ENCODE measurements at places on chromosomes 7 and 10. TPM values are rescaled to one million over a fixed set of nuclear protein-coding genes. Genes with fewer than 3 reads are reported as not detected.

Gene AGAP5
- 13.6 TPM for total RNA-seq

Gene FFAR4
- not detected for total RNA-seq

Gene HOXA13
- total RNA-seq: not detected

DNA sequence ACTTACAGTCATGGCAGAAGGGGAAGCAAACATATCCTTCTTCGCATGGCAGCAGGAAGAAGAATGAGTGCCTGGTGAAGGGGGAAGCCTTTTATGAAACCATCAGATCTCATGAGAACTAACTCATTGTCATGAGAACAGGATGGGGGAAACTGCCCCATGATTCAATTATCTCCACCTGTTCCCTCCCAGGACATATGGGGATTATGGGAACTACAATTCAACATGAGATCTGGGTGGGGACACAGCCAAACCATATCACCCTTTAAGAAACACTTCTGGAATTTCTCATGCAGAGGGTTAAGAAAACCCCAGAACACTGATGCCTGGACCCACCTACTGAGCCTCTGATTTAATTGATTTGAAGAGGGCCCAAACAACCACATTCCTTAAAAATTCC is 63.3 kb upstream of the DNAJB12 start:
- no peaks in the 10 kb centered on the region for H3K27me3 ChIP-seq
- DNase-seq: no peak
- peaks cover 5% of the 10 kb centered on the region for H3K36me3 ChIP-seq
- no peaks in the 10 kb centered on the region for H3K4me1 ChIP-seq
- H3K27ac ChIP-seq: no peak overlapping the region

DNA sequence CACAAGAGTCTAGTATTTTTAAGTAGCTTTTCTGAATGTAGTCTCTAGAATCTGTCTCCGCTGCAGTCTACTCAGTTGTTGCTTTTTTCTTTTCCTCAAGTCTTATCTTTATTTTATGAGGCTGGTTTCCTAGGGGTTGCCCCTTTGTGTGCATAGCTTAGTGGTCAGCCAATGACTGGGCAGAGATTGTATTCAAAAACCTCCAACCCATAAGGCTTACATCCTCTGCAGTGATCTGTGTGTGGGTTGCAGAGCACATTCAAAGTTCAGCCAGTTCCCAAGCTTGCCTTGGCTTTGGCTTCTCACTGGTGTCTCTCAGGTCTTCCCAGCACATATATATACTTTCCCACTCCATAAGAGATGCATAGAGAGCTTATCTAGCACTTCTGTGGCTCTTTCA is 160.0 kb upstream of the TCF7L2 start:
- no peak overlapping the region for H3K4me3 ChIP-seq
- H3K27ac ChIP-seq: no peak overlapping the region
- H3K4me1 ChIP-seq: no peaks in the 10 kb centered on the region
- no peaks in the 10 kb centered on the region for H3K36me3 ChIP-seq

Gene AS3MT
- total RNA-seq: 2.3 TPM

DNA sequence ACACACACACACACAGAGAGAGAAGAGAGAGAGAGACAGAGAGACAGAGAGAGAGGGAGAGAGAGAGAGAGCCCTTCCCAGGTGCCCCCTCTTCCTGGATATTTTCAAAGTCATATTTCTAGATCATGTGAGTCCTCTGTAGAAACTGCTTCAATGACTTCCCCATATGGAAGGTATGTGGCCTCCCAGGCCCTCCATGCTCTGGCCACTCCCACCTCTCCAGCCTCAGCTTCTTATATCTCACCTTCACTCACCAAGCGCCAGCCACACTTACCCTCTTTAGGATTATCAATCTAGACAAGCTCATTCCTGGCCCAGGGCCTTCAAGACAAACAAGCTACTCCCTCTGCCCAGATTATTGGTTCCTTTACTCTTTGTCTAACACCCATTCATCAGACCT is 259.7 kb downstream of the MTERF1 start:
- no peak for DNase-seq
- H3K36me3 ChIP-seq: no peaks in the 10 kb centered on the region
- H3K4me3 ChIP-seq: no peak overlapping the region
- no peaks in the 10 kb centered on the region for H3K4me1 ChIP-seq
- H3K27me3 ChIP-seq: no peaks in the 10 kb centered on the region
- no peak overlapping the region for H3K27ac ChIP-seq

GRCh38 chr10:32148864-32149251 is 92.6 kb upstream of the KIF5B start:
- no peak overlapping the region for H3K27ac ChIP-seq
- H3K4me3 ChIP-seq: no peak overlapping the region
- no peak for DNase-seq
- H3K4me1 ChIP-seq: peaks cover 27% of the 10 kb centered on the region

Gene OR2A1
- total RNA-seq: not detected

- no peaks in the 10 kb centered on the region for H3K27me3 ChIP-seq
- H3K36me3 ChIP-seq: no peaks in the 10 kb centered on the region
- H3K27ac ChIP-seq: no peak overlapping the region
- peaks cover 25% of the 10 kb centered on the region for H3K4me1 ChIP-seq
Measured at GRCh38 chr10:58356756-58357155, 21.9 kb downstream of the UBE2D1 start.

DNA sequence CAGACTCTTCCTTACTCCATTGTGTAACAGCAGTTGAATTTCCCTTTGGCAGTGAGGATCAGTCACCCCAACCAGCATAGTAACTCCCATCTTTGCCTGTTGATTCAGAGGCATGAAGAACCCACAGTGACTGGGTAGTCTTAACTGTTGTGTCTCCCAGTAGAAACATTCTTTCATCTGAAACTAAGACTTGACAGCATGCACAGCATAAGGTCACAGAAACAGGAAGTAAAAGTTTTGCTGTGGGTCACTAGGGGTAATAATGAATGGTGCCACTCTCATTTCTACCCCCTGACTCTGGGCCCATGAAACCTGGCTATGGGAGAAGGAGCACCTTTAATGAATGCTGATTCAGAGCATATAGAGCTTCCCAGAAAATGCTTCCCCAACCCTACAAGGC is 8.3 kb upstream of the FRMPD2 start:
- no peaks in the 10 kb centered on the region for H3K27me3 ChIP-seq
- H3K4me1 ChIP-seq: no peaks in the 10 kb centered on the region
- no peak for DNase-seq
- no peak overlapping the region for H3K4me3 ChIP-seq

DNA sequence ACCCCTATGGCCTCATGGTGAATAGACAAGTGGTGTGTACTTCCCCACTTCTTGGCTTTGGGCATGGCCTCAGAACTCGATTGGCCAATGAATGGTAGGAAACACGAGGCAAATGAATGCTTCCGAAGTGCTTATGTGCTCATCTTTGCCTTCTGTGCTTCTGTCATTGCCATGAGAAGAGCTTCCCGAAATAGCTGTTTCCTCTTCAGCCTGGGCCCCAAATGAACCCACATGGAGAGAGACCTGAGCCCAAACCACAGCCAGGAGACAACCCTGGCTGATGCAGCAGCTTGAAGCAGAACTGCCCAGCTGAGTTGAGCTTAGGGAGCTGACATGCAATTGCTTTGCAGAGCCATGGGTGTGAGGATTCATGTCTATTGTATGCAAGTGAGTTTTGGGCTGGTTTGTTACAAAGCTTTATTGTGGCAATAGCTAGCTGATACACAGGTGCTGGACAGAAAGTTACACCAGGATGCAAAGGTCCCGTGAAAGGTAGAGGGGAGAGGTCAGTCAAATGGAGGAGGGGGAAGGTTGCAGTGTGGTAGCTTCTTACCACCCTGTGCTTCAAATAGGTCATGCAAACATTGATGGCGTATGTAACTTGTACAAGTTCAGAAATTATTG is 328.2 kb downstream of the PLXNA4 start:
- H3K4me3 ChIP-seq: no peak overlapping the region
- H3K27ac ChIP-seq: no peak overlapping the region
- DNase-seq: no peak
- H3K4me1 ChIP-seq: no peaks in the 10 kb centered on the region
- H3K27me3 ChIP-seq: no peaks in the 10 kb centered on the region
- H3K36me3 ChIP-seq: no peaks in the 10 kb centered on the region

DNA sequence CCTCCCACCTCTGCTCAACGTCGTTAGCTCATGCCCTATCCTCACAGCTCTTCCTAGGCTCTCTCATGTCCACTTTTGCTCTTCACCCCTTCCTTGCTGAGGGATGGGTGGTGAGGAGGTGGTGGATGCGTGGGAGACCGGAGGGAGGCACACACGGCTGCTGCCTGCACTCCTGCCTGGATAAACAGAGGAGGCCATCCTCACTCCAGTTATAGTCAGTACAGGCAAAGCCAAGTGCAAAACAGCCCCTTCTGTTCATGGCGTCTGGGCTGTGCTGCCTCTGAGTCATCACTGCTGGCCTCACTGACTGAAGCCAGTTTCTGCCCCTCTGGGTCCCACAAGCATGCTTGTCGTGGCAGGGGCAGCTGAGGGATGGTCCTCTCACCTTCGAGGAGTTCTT is 31.9 kb upstream of the LRRC4 start:
- H3K4me3 ChIP-seq: no peak overlapping the region
- peaks cover 28% of the 10 kb centered on the region for H3K4me1 ChIP-seq
- DNase-seq: no peak
- no peaks in the 10 kb centered on the region for H3K36me3 ChIP-seq
- no peaks in the 10 kb centered on the region for H3K27me3 ChIP-seq
- no peak overlapping the region for H3K27ac ChIP-seq

DNA sequence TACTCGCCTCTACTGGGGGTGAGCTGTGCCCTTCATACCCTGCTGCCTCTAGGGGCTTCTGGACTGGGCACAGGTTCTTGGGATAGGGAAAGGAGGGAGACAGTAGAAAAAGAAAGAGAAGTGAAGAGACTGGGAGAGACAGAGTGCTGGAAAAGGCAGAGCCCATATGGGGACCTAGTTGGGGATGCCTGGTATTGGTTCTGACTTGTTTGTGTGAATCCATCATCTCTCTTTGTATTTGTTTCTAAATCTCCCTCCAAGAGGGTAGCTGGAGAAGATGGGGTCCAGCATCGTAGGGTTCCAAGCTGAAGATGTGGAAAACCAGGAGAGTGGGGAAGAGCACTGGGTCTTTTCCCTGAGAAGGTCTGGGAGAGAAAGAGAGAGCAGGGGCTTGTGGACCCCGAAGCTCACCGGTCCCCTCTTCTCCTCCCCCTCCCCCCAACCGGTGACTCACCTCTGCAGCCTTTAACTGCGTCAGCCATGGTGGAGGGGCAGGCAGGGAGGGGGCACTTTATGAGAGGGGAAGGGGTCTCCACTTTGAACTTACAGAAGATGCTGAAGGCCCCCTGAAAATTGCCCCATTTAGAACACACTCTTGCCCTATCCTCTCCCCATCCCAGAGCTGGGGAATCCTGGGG is 3.2 kb upstream of the VGF start:
- no peaks in the 10 kb centered on the region for H3K36me3 ChIP-seq
- H3K4me3 ChIP-seq: no peak overlapping the region
- H3K27ac ChIP-seq: no peak overlapping the region
- peaks cover 84% of the 10 kb centered on the region for H3K27me3 ChIP-seq

DNA sequence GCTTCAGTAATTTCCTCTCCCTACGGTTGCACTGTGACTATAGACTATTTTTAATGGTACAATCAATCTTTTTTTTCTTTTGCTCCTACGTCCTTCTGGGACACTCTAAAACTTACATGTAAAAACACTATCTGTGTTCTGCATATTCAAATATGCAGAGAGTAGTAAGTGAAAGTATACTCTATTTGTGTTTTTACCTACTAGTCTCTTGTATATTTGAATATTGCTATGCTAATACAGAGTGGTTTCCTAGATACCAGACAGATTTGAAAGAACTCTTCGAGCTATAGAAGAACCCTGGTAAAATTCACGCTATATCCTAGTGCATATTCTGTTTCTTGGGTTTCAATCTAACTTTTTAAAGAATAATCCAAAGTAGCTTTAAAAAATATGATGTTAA is 200.8 kb upstream of the LRRN3 start:
- no peaks in the 10 kb centered on the region for H3K27me3 ChIP-seq
- H3K36me3 ChIP-seq: no peaks in the 10 kb centered on the region
- no peak overlapping the region for H3K27ac ChIP-seq
- H3K4me1 ChIP-seq: no peaks in the 10 kb centered on the region
- no peak overlapping the region for H3K4me3 ChIP-seq

GRCh38 chr10:112631501-112632400 is 184.7 kb downstream of the VTI1A start:
- no peak overlapping the region for H3K4me3 ChIP-seq
- no peaks in the 10 kb centered on the region for H3K27me3 ChIP-seq
- DNase-seq: no peak
- H3K4me1 ChIP-seq: no peaks in the 10 kb centered on the region
- no peak overlapping the region for H3K27ac ChIP-seq

Gene CFAP70
- total RNA-seq: 3.8 TPM

Gene SDK1
- 0.06 TPM for total RNA-seq

DNA sequence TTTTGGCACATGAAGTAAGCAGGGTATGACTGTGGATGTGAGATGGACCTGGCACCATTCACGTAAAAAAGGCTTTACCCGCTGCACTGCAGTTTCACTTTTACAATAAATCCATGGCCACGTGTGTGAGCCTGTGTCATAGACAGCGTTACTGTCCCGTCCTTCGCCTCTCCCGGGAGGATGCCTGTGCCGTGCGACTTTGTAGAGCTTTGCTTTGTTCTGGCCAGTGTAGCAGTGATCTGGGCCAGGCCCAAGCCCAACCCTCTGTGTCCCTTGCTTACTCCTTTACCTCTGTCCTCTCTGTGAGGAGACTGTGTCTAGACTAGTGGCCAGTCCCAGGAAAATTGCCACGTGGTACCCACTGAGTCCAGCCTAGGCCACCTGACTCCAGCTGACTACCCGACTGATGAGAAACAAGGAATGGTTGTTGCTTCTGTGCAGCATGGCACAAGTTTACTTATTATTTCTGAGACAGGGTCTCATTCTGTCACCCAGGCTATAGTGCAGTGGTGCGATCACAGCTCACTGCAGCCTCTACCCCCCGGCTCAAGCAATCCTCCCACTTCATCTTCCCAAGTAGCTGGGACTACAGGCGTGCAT is 48.1 kb downstream of the JAKMIP3 start:
- no peak for DNase-seq
- no peaks in the 10 kb centered on the region for H3K27me3 ChIP-seq
- no peaks in the 10 kb centered on the region for H3K4me1 ChIP-seq
- H3K36me3 ChIP-seq: no peaks in the 10 kb centered on the region

DNA sequence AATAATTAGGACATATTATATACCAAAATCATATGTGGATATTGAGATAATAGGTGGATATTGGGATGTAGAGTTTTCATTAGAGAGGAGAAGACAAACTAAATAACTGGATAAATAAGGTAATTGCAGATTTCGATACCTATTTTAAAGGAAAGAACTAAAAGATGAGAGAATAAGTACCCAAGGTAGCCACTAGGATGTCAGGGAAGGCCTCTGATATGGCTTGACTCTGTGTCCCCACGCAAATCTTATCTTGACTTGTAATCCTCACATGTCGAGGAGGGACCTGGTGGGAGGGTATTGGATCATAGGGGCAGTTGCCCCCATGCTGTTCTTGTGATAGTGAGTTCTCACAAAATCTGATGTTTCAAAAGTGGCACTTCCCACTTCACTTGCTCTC is 44.7 kb upstream of the TMEM229A start:
- H3K4me3 ChIP-seq: no peak overlapping the region
- no peak overlapping the region for H3K27ac ChIP-seq
- H3K36me3 ChIP-seq: no peaks in the 10 kb centered on the region

- H3K36me3 ChIP-seq: no peaks in the 10 kb centered on the region
- DNase-seq: no peak
- no peak overlapping the region for H3K4me3 ChIP-seq
- no peaks in the 10 kb centered on the region for H3K4me1 ChIP-seq
- no peaks in the 10 kb centered on the region for H3K27me3 ChIP-seq
- H3K27ac ChIP-seq: no peak overlapping the region
Measured at GRCh38 chr7:45699726-45700390, 125.7 kb downstream of the ADCY1 start.

All from CD4-positive, alpha-beta memory T cell (primary cell).